ENCODE measurements at places on chromosomes 1 and 21.

GRCh38 chr1:21909787-21910503 is 27.2 kb downstream of the HSPG2 start:
- no peak for DNase-seq

DNA sequence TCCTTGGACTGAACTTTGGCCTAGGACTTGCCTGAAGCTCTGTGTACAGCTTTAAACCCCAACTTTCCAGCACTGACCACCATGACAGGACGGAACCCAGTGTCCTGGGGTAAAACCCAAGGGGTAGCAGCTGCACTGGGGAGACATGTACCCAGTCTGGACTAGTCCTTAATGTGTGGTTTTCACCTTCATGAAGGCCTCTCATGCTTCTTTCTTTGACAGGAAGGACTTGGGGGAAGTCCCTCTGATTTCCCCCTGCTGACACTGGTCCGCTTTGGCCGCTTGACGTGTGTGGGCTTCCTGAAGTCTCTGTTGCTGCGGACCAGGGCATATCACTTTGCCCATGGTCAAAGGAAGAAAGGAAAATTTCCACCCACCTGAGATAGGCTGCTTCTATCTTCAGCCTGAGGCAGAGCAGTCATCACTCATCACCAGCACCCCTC is 66.3 kb upstream of the PRDX6 start:
- no peak for DNase-seq

DNA sequence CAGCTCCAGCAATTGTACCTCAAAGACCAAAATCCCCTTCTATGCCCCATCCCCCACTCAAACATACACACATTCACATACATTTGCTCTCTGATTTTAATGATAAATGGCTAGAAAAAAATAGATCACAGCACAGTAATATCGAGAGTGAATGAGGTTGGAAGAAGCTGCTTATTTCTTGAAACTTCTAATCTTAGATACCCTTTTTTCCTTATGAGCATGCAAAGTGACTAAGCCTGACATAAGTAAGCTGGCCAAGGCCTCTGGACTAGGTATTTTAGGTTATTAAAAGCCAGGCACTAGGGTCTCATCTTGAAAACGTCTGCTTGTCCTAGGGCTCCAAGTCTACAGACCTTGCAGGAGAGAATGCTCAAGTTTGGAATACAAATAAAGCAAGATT is 133.6 kb downstream of the TGFBR3 start:
- no peak for DNase-seq

- DNase-seq: no peak
These were observed 46.9 kb upstream of the SMYD2 start for GRCh38 chr1:214233856-214234634.

GRCh38 chr21:42135386-42136052 is 64.4 kb downstream of the UMODL1 start:
- DNase-seq: no peak

GRCh38 chr1:71572038-71572437 is 491.2 kb upstream of the ZRANB2 start:
- DNase-seq: no peak

Data from esophagus squamous epithelium (tissue), 5 donors.